ENCODE measurements at places on chromosomes 5 and 9. TPM values are rescaled to one million over a fixed set of nuclear protein-coding genes. Genes with fewer than 3 reads are reported as not detected.

- no peaks in the 10 kb centered on the region for H3K4me1 ChIP-seq
- H3K27me3 ChIP-seq, result no peaks in the 10 kb centered on the region
- no peak overlapping the region for H3K27ac ChIP-seq
- no peaks in the 10 kb centered on the region for H3K36me3 ChIP-seq
Observed at GRCh38 chr5:79809743-79810142, 120.1 kb downstream of the CMYA5 start.

DNA sequence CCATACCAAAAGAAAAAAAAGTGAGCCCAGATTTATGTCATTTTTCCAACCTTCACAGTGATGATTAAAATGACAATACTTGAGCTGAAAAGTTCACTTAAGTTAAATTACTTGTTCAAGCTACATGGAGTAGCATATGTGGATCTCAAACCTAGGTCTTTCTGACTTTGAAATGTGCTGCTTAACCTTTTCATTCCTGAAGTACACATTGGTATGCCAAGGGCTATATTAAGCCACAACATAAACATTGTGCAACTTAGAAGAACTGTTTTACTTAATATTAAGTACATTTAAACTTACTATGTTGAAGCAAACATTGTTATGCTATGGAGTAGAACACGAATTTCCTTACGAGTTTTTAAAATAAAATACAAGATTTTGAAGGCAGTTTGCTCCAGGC lies 105.0 kb downstream of the GIN1 start:
- DNase-seq, result no peak
- H3K4me3 ChIP-seq, result no peak overlapping the region
- H3K27ac ChIP-seq, result no peak overlapping the region
- H3K27me3 ChIP-seq, result no peaks in the 10 kb centered on the region
- no peaks in the 10 kb centered on the region for H3K4me1 ChIP-seq
- peaks cover 9% of the 10 kb centered on the region for H3K36me3 ChIP-seq

DNA sequence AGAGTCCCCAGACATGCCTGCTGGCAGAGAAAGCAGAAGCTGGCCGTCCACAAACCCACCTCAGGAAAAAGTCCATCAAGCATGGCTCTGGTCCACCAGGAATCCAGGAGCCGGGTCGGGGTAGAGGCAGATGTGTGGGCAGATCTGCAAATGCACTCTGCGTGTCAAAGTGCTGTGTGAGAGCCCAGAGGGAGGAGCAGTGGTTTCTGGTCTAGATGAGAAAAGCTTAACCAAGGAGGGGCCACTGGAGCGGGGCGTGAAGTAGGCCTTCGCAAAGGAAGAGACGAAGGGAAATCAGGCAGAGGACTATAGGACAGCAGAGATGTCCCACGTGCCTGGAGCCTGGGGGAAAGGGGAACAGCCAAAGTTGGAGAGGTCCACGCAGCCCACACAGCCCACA lies 40.0 kb downstream of the TTLL11 start:
- DNase-seq, result no peak
- H3K36me3 ChIP-seq, result peaks cover 2% of the 10 kb centered on the region
- peaks cover 23% of the 10 kb centered on the region for H3K4me1 ChIP-seq
- no peak overlapping the region for H3K27ac ChIP-seq

- H3K36me3 ChIP-seq, result peaks cover 6% of the 10 kb centered on the region
- H3K27me3 ChIP-seq, result no peaks in the 10 kb centered on the region
- H3K4me1 ChIP-seq, result peaks cover 29% of the 10 kb centered on the region
- peak overlapping the region; percentile 99 for H3K4me3 ChIP-seq
- no peak for DNase-seq
Observed at GRCh38 chr9:127801955-127802575, 617 bp upstream of the FPGS start.

- no peak overlapping the region for H3K4me3 ChIP-seq
- no peak for DNase-seq
- H3K36me3 ChIP-seq, result no peaks in the 10 kb centered on the region
- no peaks in the 10 kb centered on the region for H3K27me3 ChIP-seq
Observed at GRCh38 chr9:81984928-81985327, 3.6 kb upstream of the SPATA31D1 start.

DNA sequence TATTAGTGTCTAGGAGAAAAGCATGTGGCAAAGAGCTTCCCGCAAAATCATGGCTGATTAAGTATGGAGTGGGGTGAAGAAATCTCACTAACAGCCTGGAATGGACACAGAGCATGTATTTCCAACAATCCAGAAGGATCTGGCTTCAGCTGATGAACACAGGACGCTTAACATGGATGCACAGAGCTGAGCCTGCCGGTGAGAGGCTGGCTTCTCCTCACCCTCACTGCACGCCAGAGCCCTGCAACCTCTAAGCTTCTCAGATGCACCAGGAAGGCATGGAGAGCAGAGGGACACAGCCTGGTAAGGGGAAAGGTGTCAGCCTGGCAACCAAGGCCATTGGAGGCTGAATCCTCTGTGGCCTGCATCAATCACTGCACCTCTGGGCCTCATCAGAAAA lies 298.5 kb downstream of the TRIM32 start:
- H3K36me3 ChIP-seq, result no peaks in the 10 kb centered on the region
- DNase-seq, result no peak
- no peaks in the 10 kb centered on the region for H3K27me3 ChIP-seq
- H3K4me1 ChIP-seq, result no peaks in the 10 kb centered on the region
- no peak overlapping the region for H3K27ac ChIP-seq

DNA sequence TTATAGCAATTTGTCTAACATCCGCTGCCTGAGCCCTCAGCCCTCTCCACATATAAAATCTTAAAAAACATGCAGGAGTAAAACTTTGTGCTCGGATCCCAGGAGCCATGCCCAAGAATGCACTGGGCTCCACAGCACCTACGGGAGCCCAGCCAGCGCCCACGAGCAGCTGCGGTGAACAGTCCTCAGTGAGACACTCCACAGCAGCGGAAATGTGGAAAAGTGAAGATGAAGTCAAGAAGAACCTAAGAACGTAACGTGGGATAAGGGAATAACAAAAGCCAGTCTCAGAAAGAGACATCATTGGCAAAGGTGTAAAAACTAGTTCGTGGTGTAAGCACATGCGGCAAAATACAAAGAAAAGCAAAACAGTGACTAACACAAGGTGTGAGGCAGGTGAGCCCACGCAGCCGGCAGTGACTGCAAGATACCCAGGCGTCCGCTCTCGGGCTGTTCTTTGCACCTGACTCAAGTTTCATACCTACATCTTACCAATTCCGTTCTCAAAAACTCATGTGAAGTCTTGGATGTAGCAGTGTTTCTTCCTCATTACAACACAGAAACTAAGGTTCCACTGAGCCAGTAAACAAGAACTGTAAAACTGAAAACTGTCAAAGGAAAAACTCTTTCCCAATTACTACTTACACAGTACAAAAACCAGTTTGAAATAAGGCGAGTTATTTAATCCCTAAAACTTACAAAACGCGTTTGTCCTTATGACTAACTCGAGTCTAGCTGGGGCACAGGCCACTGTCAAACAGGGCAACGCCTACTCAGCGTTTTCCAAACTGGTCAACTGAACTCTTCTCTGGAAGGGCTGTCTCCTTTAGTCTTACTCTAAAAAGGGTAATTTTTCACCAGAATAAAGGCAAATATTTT lies 1.7 kb downstream of the CAMSAP1 start:
- peak; percentile 70 for DNase-seq
- peaks cover 25% of the 10 kb centered on the region for H3K36me3 ChIP-seq
- H3K27me3 ChIP-seq, result no peaks in the 10 kb centered on the region
- H3K27ac ChIP-seq, result peak overlapping the region; percentile 97
- H3K4me1 ChIP-seq, result peaks cover 76% of the 10 kb centered on the region

DNA sequence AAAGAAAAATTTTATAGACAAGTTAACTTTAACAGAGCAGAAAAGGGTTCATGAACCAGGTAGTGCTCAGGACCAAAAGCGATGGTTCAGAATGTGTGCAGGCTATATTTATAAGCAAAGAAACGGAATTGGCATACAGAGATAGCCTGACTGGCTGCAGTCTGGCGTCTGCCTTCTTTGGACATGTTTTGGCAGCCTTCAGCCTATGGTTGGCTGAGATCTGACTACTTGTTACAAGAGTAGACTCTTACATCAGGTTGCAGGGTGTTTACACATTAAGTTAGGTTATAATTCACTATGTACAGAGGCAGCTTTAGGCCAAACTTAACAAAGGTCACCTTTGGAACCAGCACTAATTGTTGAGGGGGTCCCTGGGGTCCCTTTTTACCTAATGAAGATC lies 7.0 kb downstream of the NOP16 start:
- no peaks in the 10 kb centered on the region for H3K27me3 ChIP-seq
- H3K4me3 ChIP-seq, result no peak overlapping the region
- H3K4me1 ChIP-seq, result peaks cover 14% of the 10 kb centered on the region
- peaks cover 32% of the 10 kb centered on the region for H3K36me3 ChIP-seq
- H3K27ac ChIP-seq, result no peak overlapping the region
- no peak for DNase-seq

DNA sequence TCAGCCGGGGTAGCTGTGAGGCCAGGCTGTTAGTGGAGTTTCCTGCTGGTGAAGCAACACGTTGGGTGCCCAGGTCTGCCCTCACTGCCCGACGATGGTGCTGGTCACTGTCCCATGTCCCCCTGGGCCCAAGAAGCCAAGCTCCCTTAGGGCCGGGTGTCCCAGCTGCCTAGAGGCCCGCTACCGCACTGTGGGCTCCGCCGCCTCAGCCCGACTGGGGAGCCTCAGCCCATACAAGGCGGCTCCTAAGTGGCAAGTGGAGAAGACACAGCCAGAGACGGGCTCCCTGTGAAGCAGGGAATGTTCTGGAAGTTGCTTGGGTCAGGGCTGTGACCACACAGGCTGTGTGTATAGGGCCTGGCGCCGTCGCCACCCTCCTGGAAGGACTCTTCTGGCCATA lies 96.9 kb downstream of the RXRA start:
- H3K4me1 ChIP-seq, result no peaks in the 10 kb centered on the region
- no peak for DNase-seq
- no peaks in the 10 kb centered on the region for H3K27me3 ChIP-seq
- H3K4me3 ChIP-seq, result no peak overlapping the region

- no peaks in the 10 kb centered on the region for H3K4me1 ChIP-seq
- no peak overlapping the region for H3K4me3 ChIP-seq
- DNase-seq, result no peak
- no peak overlapping the region for H3K27ac ChIP-seq
- peaks cover 12% of the 10 kb centered on the region for H3K27me3 ChIP-seq
Observed at GRCh38 chr9:23824830-23825591, 1.0 kb downstream of the ELAVL2 start.

GRCh38 chr9:134410071-134410834 lies 84.0 kb downstream of the RXRA start:
- peaks cover 26% of the 10 kb centered on the region for H3K4me1 ChIP-seq
- H3K27me3 ChIP-seq, result peaks cover 7% of the 10 kb centered on the region
- no peaks in the 10 kb centered on the region for H3K36me3 ChIP-seq
- no peak for DNase-seq
- no peak overlapping the region for H3K4me3 ChIP-seq

DNA sequence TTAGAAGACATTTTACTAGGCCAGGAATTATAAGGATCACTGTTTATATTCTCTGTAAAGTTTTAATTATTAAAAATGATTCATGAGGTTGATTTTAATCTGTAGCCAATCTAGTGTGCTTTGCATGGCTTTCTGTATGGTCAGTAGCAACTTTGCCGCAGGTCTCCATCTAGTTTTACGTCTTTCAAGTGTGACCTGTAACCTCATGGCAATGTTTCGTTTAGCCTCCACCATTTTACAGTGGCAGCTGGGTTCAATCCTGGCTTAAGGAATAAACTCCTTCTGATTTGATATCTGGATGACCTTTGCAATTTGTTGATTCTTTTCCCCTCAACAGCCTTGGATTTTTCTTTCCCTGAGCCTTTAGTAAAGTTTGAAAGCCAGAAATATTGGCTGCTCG lies 434.5 kb upstream of the CDH9 start:
- no peaks in the 10 kb centered on the region for H3K27me3 ChIP-seq
- no peak overlapping the region for H3K27ac ChIP-seq
- no peaks in the 10 kb centered on the region for H3K4me1 ChIP-seq

DNA sequence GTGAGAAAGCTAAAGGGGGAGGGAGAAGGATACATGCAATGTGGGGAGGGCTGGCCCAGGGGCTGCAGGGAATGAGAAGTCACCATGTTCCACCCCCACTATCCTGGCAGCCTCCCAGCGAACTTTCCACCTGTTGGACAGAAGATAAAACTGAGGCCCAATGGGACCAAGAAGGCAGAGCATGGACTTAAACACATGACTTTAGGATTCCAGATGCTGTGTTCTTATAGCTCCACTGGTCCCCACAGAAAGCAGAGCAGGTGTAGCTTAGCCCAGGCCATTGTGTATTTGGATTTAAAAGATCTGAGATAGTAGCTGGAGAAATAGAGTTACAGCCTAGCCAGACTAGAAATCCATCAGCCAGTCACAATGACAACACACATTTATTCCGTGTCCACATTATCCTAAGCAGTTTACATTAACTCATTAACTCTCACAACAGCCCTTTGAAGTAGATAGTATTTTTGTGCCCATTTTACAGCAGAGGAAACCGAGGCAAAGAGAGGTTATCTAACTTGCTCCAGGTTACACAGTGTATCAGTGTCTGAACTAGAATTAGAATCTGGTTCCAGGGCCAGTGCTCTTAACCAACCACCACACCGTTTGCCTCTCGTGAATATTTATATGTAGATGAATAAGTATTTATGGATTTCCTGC lies 121.0 kb downstream of the RGS3 start:
- peaks cover 91% of the 10 kb centered on the region for H3K4me1 ChIP-seq
- H3K36me3 ChIP-seq, result peaks cover 13% of the 10 kb centered on the region
- DNase-seq, result no peak

DNA sequence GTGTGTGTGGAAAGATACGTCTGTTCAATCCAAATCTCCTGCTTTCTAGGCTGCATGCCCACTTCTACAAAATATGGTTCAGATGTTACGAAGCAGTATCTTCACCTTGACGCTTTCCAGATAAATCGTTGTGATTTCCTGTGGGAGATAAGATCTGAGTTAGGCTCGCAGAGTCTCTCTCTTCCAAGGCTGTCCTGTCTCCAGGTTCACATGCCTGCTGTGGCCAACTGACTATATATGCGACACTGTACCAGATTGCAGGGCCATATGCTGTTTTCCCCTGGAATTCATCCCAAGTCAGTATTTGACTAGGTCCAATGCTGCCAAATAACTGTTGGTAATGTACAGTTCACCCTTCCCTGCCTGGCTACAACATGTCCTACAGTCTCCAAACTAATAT lies 47.9 kb downstream of the TMEM252 start:
- no peaks in the 10 kb centered on the region for H3K36me3 ChIP-seq
- H3K27ac ChIP-seq, result no peak overlapping the region
- no peak for DNase-seq

GRCh38 chr9:133977421-133978201 lies 14.5 kb downstream of the VAV2 start:
- no peaks in the 10 kb centered on the region for H3K4me1 ChIP-seq
- H3K4me3 ChIP-seq, result no peak overlapping the region
- no peaks in the 10 kb centered on the region for H3K36me3 ChIP-seq
- no peak for DNase-seq

- no peak overlapping the region for H3K4me3 ChIP-seq
- H3K27ac ChIP-seq, result no peak overlapping the region
- peaks cover 25% of the 10 kb centered on the region for H3K27me3 ChIP-seq
- peaks cover 10% of the 10 kb centered on the region for H3K4me1 ChIP-seq
- H3K36me3 ChIP-seq, result no peaks in the 10 kb centered on the region
- no peak for DNase-seq
Observed at GRCh38 chr9:2634153-2634552, 12.6 kb downstream of the VLDLR start.

- peaks cover 6% of the 10 kb centered on the region for H3K27me3 ChIP-seq
- H3K4me3 ChIP-seq, result no peak overlapping the region
- no peak for DNase-seq
- H3K4me1 ChIP-seq, result no peaks in the 10 kb centered on the region
- no peaks in the 10 kb centered on the region for H3K36me3 ChIP-seq
Observed at GRCh38 chr5:158166424-158166823, 307.5 kb upstream of the CLINT1 start.

Gene CYLC2
- not detected for total RNA-seq

Gene FAM81B
- total RNA-seq, result not detected

Gene ITK
- total RNA-seq, result 289 TPM

Gene NUTM2G
- not detected for total RNA-seq

Gene NMUR2
- not detected for total RNA-seq

Gene SARDH
- 1.6 TPM for total RNA-seq

Gene PLCXD3
- not detected for total RNA-seq

Gene CNTNAP3
- total RNA-seq, result not detected

All from activated T-cell treated with anti-CD3 and anti-CD28 coated beads, Interleukin-2, amount 50 U/mL, for 72 hours (primary cell).